Putamen (tissue), 1 donor: ENCODE measurements at places on chromosomes 2 and 18.

GRCh38 chr2:181431674-181432073, 25.5 kb upstream of the ITGA4 start:
- no peak for DNase-seq

GRCh38 chr2:134657650-134658250, 61.0 kb downstream of the TMEM163 start:
- DNase-seq: no peak

DNA sequence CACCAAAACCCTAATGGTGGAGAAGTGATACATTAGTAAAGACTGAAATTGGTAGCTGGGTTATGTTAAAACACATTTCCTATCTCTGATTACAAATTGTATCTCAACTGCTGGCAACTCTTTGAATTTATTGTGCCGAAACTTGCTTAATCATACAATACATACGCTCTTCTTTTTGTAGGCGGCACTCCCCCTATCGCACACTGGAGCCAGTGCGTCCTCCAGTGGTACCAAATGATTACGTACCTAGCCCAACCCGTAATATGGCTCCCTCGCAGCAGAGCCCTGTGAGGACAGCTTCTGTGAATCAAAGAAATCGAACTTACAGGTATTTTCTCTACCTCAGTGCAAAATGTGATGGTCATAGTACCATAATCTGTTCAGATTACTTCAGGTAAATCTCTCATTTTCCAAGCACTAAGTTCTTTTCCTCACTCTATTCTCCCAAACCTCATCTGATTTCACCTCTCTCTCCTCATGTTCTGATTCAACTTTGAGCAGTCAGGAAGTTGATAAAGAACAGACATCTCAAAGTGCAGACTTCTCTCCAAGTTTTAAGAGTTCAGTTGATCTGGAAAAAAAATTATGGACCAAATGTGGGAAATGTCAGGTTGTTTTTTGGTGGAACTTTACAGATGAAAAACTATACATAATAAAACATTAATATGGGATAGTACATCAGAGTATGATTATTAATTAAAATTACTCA, 66.5 kb downstream of the ABI2 start:
- DNase-seq: no peak

DNA sequence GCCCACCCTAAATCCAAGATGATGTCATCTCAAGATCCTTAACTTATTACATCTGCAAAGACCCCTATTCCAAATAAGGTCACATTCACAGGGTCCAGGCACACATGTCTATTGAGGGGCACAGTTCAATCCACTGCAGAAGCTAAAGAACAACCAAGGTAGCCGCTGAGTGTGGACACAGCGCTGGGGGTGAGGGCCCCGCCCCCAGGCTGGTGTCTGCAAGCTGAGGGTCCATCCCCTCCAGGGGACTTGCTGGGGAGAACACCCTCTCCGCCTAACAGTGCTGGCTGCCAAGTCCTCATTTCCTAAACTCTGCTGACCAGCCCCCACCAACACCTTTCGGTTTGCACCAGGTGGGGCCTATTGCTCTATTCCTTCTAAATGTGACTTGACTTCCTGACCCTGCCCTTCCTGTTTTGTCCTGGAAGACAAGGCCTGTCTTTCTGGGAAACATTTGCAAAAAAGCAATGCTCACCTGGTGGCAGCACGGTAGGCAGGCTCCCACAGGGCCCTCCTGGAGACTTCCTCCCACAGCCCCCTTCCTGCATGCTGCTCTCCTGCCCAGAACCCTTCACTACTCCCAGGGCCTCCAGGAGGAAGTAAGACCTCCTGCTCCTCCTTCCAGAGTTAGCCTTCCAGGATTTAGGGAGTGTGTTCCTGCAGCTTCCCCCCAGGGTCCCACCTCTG, 24.4 kb upstream of the TEX44 start:
- no peak for DNase-seq

DNA sequence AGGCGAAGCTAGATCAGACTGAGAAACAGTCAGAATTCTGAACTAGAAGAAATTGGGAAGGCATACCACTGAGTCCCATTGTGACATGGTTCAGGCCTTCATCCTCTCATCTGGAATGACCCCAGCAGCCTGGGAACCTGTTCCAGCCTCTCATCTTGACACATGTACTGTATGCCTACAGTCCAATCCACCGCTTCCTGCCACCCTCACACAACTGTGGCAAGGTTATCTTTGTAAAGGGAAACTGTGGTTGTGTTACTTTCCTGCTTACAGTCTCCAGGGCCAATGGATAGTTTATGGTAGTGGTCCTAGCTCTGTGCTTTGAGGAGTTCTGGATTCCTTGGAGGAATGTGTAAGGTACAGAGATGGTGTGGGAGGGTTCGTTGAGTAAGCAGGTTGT, 296.9 kb upstream of the TRIB2 start:
- no peak for DNase-seq
